PC-9 (cell line): ENCODE measurements at places on chromosomes 1 and 21. TPM values are rescaled to one million over a fixed set of nuclear protein-coding genes. Genes with fewer than 3 reads are reported as not detected.

GRCh38 chr1:232292239-232292638, 337.7 kb downstream of the SIPA1L2 start:
- DNase-seq, result no peak

The C1orf94 gene
- total RNA-seq, result not detected in 2 replicates

- no peak for DNase-seq
These were observed 163.6 kb upstream of the HP1BP3 start for GRCh38 chr1:20950679-20951078.

DNA sequence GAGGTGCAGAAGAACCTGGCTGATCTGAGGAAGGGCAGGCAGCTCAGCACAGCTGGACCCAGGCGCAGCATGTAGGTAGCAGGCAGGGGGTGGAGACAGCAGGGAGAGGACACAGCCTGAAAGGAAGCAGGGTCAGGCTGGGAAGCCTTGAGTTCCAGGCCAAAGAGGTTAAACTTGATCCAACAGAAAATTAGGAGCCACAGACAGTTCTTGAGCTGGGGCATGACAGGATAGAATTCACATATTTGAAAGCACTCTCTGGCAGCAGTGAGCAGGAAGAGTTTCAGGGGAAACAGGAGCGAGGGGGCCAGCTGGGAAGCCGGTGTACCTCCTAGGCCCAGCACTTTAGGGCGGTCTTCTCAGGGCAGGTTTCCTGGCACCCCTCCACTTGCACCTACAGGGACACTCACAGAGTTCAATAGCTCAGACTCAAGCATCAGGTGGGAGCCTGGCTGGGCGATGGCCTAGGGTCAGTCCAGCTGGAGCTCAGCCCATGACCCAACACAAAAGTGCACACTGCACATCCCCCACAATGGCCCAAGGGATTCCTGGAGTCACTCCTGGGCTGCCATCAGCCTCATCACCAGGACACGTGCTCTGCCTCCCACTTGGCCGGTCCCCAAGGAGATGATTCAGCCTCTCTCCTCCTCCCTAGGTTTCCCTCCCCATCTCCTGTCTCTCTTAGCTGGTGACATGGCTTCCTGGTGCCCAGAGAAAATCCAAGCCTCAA, 22.7 kb downstream of the MATN1 start:
- peak; percentile 24 for DNase-seq

DNA sequence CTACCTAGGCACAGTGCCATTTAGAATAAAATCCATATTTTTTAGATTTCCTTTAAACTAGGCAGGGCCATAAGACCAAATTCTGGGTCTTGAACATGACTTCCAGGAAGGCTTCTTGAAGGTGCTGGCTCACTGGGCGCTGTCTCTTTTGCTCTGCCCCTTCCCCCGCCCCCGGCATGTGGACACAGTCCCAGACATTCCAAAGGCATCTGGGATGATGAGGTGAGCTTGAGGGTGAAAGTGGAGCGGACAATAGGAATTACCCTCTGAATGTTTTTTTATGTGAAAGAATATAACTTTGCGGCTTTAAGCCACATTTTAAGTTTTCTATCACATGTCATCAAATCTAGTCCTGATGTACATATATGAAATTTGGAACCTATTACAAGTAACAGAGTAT, 29.4 kb downstream of the RWDD3 start:
- no peak for DNase-seq

DNA sequence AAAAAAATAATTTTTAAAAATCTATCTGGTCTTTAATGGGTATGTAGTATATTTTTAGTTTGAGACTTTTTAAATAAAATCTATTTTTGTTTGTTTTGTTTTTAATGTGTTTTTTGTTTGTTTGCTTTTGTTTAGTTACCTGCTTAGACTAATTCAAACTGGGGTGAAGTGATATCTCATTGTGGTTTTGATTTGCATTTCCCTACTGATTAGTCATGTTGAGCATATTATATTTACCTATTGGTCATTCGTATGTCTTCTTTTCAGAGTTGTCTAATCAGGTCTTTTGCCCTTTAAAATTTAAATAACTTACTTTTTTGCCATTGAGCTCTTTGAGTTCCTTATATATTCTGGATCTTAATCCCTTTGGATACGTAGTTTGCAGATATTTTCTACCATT, 20.3 kb downstream of the CD1B start:
- DNase-seq, result no peak

DNA sequence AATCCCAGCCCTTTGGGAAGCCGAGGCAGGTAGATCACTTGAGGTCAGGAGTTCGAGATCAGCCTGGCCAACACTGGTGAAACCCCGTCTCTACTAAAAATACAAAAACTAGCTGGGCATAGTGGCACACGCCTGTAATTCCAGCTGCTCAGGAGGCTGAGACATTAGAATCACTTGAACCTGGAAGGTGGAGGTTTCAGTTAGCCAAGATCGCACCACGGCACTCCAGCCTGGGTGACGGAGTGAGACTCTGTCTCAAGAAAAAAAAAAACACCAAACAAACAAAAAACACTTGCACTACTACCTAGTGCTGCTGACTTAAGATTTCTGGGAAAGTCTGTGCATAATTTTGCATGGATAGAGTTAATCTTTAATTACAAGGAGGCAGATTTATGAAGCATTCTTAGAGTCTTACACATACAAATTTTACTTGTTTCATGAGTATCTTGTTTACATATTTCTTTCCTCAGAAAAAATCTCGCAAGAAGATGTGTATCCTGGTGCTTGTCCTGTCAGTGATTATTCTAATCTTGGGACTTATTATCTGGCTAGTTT, 8.7 kb upstream of the PPP1R8 start:
- DNase-seq, result no peak

GRCh38 chr1:118949315-118949714, 38.8 kb downstream of the TBX15 start:
- DNase-seq, result no peak

- no peak for DNase-seq
These were observed 160.1 kb downstream of the PTPRC start for GRCh38 chr1:198798923-198799386.

DNA sequence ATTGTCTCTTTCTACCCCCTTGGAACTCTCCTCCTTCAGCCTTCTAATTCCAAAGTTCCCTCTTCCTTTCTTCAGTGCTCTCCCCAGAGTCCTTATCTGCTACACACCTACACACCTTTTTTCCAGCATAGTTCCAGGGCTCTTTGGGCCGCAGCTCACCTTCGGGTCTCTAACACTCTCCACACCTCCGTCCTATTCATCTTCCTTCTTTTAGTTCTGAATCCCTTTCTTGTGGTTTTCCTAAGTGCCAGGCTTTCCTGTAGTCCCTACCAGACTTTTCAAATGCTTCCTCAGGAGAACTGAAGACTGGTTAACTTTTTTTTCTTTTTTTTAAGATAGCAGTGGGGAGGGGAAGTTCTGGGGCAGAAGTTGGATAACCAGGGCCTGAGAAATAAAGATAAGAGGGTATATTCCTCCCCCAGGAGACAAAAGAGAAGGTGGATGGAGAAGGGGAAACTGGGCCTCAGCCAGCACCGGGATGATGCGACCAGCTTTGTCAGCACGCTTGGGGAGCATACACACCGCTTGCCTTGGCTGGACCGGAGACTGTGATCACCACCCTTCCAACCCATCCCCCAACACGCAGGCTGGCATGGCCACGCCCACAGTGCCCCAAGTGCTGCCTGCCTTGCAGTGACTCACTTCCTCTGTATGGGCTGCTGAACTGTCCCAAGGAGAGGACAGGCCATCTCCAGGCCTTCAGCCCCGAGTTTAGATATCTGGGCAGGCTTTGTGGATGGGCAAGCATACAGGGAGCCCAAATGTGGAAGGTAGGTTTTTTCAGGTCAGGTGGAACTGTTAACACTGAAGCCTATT, 2.5 kb upstream of the CERS2 start:
- peak; percentile 93 for DNase-seq

The HES2 gene
- 2.1 and 4.2 TPM in 2 replicates for total RNA-seq
